Caki2 (cell line): ENCODE measurements at places on chromosomes 3 and 15.

DNA sequence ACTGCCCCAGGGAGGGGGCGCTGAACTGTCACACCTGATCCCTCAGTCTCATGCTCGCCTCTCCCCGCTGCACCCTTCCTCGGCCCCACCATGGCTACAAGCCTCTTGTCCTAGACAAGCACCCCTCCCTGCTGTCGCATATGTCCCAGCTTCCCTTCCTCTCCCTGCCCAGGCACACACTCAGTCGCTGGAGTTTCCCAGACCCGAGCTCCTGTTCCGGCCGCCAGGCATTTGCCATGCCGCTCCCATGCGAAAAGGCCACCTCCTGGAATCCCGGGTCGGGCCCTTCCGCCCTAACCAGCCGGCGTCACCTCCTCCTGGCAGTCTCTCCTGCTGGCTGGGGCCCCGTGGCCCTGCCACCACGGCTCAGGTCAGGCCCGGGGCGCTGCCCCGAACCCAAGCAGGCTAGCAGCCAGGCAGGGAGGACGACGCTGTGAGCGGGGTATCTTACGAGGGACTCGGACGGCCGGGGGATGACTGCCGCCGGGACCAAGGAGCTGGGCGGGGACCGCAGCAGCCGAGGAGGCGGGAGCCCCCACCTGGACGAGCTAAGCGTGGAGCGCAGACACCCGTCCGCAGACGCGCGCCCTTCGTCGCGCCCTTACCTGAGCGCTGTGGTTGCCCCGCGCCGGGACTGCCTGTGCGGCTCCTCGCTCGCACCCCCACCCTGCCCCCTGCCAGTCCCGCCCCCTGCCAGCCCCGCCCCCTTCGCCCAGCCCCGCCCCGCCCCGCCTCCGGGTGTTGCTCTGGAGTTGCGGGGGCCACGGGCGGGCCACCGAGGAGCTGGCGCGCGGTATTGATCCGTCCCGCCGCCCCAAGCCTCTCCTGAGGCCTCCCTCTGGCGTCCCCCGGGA lies at the start of gene ALS2CL:
TSS of gene ALS2CL (minus strand) at position 642 of the 854 bp plus-strand sequence. CDS start 4,239 bp downstream, outside the sequence.
- peak; percentile 58 for DNase-seq

- no peak for DNase-seq
Observed at GRCh38 chr15:36294359-36294758, 285.1 kb upstream of the CDIN1 start.

DNA sequence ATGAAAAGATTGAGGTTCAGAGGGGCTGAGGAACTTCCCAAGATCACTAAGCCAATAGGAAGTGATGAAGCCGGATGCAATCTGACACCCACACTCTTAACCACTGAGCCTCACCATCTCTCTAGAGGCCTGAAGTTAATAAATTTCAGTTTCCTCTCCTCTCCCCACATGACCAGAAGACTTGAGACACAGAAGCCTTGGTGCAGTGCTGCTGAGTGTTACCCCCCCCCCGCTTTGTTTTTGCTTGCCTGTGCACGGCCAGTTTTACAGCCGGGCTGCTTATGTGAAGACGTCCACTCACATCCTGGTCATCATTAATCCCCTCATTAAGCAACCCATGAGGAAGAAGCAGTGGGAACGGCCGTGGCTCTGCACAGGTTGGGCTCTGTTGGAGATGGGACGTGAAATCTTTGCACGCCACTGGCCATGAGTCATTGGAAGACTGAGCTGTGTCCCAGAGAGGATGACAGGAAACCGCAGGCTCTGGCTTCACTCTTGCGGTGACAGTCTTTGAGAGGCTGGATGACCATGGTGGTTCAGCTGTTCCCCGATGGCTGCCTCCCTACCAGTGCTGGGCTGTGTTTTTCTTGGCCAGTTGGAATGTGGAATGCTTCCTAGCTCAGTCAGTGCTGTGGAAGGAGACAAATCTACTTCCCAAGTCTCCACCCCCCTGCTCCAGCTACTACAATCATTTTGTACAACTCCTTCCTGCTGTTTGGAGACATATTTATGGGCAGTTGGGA lies 232.6 kb upstream of the LRTM1 start:
- peak; percentile 97 for DNase-seq

- peak; percentile 64 for DNase-seq
Observed at GRCh38 chr15:59688423-59688781, 718 bp downstream of the BNIP2 start.

DNA sequence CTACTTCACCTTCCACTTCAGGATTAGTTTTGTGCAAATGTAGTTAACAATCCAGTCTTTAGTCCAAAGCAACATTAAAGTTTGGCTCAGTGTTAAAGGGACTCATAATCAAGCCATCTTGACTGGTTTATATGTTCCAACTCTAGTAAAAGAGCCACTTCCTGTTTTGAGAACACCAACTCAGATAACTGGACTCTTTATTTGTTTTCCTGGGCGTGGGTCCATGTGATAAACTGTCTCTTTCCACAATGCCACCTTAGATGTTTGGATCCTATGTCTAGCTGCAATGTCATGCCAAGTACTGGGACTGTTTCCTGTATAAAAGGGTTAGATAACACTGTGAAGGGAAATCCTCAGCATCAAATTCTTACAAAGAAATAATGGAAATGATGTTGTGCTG lies 545.0 kb downstream of the PYDC2 start:
- no peak for DNase-seq
